Stimulated activated CD4-positive, alpha-beta T cell treated with anti-CD3 and anti-CD28 coated beads, Interleukin-4, amount 100 ng/mL, for 1 hour (primary cell): ENCODE measurements at places on chromosomes 3 and 15.
A peak's percentile ranks its signal among the peaks of the same experiment; 100 is the strongest.

- DNase-seq, result no peak
These were observed 33.0 kb upstream of the CA12 start for GRCh38 chr15:63414474-63415120.

GRCh38 chr3:112632596-112632995, 8.3 kb downstream of the CCDC80 start:
- no peak for DNase-seq

DNA sequence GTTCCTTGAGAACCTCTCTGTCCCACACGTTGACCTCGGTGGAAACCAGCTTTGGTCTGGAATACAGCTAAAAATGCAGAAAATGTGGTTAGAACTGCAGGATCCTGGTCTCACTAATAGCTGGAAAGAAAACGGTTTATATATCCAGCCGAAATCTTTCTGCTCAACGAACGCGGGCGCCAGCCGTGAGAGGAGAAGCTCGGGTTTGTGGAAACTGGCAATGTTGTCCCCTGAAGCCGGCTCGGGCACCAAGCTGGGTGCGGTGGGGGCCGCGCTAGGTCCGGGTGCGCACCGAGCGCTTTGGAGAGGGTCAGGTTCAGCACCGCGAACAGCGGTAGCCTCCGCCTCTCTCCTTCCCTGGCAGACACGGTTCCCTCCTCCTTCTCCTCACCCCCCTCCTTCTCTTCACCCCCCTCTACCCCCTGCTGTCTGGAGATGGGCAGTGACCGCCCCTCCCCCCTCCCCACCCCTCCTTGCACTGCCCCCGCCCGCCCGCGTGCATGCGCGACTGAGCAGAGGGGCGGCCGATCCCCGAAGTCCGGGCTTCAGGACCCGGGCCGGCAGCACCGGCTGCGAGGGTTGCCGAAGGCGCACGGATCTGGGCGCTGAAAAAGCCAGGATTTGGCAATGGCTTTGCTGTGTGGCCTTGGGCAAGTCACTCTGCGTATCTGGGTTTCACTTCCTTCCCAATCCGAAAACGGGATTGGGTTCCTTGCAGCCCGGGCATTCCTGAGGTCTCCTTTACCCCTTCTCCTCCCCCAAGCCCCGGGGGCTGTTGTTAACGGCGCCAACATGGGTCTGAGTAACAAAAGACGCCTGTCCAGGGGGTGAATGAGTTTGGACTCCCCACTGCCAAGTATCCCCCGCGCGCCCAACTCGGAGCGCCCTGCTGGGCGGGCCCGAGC, at the start of gene SKOR1:
Gene SKOR1 (plus strand): TSS at position 534 of the 905 bp plus-strand sequence. CDS start 94 bp downstream, at position 628.
- peak; percentile 22 for DNase-seq

DNA sequence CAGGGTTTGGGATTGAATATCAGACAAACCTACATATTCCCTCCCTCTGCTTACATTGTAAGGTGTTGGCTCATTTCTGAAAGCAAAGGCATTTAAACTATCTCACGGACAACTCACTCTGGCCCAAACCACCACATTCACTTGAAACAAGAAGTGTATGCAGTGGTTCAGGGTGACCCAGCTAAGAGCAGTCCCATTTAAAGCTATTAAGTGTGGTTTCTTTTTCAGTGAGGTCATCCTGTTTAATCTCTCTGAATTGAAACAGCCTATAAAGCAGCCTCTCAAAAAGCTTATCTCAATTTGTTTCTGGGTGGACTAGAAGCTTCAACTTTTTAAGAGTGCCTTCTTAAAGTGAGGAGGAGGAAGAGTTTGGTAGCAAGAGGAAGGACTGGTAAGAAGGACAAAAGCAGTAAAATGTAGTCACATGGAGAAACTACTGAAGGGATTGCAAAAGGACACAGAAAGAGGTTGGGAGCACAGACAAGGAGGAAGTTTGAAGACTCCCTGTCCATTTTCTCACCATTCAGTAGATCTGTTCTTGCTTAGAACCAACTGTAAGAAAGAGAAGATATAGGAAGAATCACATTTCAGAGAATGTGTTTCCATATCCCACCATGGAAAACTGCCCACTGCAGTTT, 151.6 kb downstream of the TMCO5A start:
- DNase-seq, result no peak

GRCh38 chr3:175150812-175151401, 291.8 kb downstream of the NAALADL2 start:
- DNase-seq, result no peak

DNA sequence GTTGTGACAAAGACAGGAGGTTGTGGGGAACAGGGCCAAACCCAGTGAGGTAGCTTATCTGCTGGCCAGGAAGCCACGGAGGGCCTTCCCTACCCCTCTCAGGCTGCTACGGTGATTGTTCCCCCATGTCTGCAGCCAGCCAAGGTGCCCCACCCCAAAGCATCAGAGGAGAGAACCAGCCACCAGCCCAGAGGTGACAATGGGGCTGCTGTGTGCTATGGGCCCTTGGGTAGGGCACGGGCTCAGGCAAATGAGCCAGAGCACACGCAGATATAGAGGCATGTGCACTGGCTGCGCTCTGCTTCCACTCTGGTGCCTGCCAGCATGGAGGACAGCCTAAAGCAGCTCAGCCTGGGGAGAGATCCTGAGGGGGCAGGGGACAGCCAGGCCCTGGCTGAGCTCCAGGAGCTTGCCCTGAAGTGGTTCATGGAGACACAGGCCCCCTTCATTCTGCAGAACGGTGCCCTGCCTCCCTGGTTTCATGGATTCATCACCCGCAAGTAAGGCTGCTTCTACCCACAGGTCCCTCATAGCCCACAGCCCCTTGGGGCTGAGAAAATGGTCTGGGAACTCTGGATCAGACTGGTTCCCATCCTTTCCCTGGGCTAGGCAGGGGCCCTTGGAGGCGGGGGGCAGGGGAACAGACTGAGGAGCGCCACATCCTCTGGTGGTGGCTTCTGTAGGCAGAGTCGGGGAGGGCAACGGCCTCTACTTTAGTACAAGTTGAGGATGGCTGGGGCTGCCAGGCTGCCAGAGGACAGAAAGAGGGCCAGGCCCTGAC, at the start of gene SH2D7:
Gene SH2D7 (plus strand): TSS at position 301 of the 781 bp plus-strand sequence. CDS start 24 bp downstream, at position 325.
- DNase-seq, result no peak

- DNase-seq, result no peak
These were observed 5.3 kb upstream of the AP3B2 start for GRCh38 chr15:82715003-82715402.

GRCh38 chr3:98115717-98116116, 14.8 kb upstream of the OR5H1 start:
- no peak for DNase-seq

DNA sequence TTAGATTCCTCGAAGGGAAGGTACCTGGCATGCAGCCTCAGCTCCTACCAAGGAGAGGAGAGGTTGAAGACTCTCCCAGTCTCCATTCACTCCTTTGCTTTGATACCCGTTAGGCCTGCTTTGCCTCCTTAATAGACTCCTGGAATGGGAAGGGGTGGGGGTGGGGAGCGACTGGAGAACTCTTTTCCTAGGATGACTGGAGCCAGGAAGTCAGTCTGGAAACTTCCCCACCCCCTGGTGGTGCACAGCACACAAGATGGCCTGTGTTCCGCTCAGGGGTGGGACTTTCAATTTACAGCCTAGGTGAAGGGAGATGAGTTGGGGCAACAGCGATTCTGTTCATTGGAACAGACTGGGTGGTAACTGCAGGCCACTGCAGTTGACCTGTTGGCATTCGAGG, 21.4 kb upstream of the CELF6 start:
- no peak for DNase-seq

GRCh38 chr15:63417721-63418120, 36.1 kb upstream of the CA12 start:
- no peak for DNase-seq

GRCh38 chr3:72255791-72256559, 471.0 kb upstream of the PROK2 start:
- no peak for DNase-seq

- DNase-seq, result no peak
These were observed 83.3 kb downstream of the FGF7 start for GRCh38 chr15:49506341-49506740.

DNA sequence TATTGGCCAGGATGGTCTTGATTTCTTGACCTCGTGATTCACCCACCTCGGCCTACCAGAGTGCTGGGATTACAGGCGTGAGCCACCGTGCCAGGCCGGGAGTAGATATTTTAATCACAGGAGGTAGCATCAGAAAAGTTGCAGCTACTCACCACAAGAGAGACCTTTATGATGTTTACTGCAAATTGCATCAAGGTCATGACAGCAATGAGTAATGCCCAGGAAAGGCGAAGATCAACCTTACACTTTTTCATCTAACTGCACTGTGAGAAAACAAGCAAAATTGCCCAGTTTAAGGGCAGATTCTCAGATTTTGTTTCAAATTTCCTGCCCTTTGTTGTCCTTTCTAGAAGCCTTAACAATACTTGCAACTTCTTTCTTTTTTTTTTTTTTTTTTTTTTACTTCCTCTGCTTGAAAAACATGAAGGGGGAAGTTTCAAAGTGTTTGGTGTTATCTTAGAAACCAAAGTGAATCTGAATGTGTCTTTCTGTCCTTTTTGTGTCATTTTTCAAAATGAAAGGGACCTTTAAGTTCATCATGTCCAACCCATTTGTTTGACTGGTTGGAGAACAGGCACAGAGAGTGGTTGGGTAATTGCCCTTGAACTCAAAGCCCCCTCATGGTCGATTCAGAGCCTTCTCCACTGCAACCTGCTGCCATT, 25.0 kb downstream of the TGFBR2 start:
- DNase-seq, result peak; percentile 32

DNA sequence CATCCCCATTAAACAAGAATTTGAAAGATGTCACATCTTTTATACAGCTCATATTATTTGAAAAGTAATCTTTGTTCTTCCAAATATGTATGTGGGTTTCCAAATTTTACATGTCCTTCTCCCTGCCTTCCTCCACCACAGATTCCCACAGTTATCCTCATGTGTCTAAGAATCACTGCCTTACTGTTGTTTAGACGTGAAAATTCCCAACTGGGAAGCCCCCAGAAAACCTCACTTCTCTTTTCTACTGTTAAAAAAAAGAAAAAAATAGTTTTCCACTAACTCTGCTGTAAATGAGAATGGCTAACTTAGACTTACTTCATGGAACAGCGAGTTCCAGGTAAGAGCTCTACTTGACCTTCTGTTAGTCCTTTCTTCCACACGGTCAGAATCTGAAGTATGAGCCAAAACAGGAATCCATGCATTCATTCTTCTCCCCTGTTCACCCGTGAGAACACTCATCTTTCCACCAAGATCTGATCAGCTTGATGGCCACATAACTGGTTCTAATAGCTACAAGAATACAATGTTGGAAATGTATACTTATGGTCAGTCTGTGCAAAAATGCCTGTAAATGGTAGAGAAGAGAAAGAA, 17.9 kb upstream of the CSTA start:
- DNase-seq, result no peak

- no peak for DNase-seq
These were observed 10.7 kb downstream of the B2M start for GRCh38 chr15:44722011-44722410.

GRCh38 chr15:88385078-88385700, 82.0 kb downstream of the MRPL46 start:
- no peak for DNase-seq
